Naive B cell (primary cell): ENCODE measurements at places on chromosomes 4 and X. TPM values are rescaled to one million over a fixed set of nuclear protein-coding genes. Genes with fewer than 3 reads are reported as not detected.

DNA sequence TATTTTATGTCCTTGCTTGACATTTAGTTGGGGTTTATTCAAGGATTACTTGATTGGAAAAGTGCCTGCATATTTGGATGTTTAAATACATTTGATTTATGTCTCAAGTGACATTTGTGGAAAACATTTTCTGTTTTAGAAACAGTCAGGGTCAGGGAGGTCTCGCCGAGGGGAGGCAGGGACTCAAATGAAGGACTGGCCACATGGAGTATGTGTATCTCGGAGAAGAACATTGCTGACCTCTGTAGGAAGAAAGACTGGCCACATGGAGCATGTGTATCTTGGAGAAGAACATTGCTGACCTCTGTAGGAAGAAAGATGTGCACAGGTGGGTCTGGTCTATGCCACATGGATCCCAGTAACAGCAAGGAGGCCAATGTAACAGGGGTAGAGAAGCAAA, 233.6 kb downstream of the TRIML1 start:
- DNase-seq: no peak

Gene RAB41
- polyA plus RNA-seq: not detected

DNA sequence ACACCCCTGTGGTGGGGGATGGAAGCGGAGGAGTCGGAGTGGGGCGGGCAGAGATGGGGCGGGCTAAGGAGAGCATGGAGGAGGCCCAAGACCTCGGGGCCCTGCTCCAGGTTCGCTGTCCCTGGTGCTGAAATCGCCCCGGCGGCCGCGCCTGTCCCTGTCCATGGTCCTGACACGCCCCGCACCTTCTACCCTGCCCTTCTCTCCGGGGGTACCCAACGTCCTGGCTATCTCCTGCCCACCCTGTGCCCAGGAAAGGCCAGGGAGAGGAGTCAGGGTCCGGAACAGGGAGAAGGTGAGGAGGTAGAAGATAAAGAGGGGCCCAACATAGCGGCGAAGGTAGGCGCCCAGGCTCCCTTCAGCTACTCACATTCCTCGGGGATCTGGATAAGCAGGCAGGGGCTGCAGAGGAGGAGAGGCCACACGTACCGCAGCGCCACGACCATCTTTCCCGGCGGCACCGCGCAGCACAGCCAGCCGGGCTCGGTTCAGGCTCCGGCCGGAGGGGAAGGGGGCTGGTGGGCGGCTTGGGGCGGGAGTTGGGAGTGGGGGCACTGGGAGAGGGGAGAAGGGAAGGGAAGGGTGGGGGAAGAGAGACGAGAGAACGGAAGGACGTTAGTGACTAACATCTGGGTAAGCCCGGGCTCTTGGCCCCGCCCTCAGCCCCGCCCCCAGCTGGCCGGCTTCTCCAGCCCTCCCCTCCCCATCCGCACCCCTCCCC, 10.4 kb downstream of the L1CAM start:
- DNase-seq: peak; percentile 52

DNA sequence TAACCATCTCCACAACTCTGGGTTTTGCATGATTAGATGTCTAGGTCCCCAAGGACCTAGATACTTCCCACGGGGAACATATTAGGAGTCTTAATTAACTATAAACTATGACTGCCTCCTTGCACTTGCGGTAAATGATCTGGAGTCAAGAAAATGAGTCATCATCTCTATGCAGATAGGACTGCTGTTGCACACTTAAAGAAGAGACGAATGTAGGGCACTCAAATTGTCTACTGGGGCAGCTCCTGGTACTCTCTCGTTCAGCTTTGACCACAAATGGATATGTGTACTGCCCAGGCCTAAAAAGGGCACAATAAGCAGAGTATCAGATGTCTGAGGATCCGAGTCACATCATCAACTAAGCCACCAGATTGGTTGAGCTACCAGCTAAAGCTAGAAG, 1783.4 kb upstream of the AGA start:
- no peak for DNase-seq

Gene MAGEA11
- polyA plus RNA-seq: not detected
